RCC 7860 (cell line): ENCODE measurements at places on chromosomes 4 and X.
A peak's percentile ranks its signal among the peaks of the same experiment; 100 is the strongest.

- DNase-seq = no peak
Observed at GRCh38 chr4:84750960-84751283, 168.0 kb downstream of the CDS1 start.

- DNase-seq = no peak
Observed at GRCh38 chr4:156858071-156858470, 113.5 kb downstream of the PDGFC start.

DNA sequence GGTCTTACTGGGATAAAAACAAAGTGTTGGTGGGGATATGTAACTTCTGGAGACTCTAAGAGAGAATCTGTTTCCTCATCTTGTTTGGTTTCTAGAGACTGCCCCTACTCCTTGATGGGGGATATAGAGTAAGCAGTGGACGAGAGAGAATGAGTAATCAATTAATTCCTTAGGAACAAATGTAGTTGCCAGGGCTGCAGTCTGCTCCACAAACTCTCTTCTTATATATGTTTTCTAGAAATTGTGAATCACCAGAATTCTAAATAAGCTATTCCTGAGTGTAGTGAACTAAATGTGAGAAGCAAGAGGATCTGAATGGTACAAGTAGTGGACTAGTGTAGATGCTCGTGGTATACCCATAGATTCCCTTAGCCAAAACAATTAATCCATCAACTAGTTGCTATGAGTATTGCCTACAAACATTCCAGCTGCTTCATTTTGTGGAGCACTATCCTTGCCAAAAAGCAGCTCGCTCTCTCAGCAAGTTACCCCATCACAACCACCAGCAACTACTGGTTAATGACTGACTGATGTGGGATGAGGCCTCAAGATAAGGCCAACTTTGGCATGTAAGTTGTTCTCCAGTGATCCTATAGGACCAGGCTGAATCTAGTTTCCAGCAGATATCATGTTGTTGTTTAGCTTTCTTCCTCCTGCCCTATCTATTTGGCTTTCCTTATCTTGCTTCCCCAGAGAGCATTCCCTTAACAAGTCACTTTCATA lies 273.0 kb downstream of the SLC7A11 start:
- no peak for DNase-seq

- no peak for DNase-seq
Observed at GRCh38 chrX:40207626-40208025, 109.9 kb upstream of the BCOR start.

DNA sequence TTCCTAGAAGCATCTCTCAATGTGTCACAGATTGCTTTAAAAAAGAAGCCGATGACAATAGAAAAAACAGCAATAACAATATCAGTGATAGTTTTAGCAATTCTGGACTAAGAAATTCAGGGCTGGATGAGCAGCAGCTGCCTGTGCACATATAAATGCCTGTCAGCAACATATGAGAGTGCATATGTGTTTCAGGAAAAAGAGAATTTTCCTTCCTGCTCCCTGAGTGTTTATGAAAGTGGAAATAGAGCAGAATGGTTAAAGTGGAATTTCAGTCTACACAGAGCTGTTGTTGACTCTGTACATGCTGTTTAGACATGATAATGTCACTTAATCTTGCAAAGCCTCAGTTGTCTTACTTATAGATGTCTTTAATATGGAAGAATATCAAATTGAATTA lies 164.4 kb upstream of the PCDH7 start:
- no peak for DNase-seq

DNA sequence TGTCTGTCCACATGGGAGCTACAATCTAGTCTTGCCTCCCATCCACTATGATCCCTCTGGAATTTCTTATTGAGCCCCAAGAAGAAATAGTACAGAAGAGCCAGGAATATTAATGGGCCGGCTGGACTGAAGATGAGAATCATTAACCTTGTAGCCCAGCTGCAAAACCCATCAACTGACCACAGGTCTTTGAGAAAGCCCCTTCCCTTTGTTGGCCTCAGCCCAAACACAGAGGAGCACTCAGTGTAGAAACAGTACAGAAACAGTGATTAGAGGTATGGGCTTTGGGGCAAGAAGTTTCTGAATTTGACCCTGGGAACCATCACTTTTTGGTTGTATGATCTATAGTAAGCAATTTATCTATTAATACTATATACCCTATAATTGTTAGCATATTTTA lies 76.8 kb upstream of the RAB40AL start:
- no peak for DNase-seq

- DNase-seq = no peak
Observed at GRCh38 chrX:68807818-68808217, 21.0 kb upstream of the EFNB1 start.

DNA sequence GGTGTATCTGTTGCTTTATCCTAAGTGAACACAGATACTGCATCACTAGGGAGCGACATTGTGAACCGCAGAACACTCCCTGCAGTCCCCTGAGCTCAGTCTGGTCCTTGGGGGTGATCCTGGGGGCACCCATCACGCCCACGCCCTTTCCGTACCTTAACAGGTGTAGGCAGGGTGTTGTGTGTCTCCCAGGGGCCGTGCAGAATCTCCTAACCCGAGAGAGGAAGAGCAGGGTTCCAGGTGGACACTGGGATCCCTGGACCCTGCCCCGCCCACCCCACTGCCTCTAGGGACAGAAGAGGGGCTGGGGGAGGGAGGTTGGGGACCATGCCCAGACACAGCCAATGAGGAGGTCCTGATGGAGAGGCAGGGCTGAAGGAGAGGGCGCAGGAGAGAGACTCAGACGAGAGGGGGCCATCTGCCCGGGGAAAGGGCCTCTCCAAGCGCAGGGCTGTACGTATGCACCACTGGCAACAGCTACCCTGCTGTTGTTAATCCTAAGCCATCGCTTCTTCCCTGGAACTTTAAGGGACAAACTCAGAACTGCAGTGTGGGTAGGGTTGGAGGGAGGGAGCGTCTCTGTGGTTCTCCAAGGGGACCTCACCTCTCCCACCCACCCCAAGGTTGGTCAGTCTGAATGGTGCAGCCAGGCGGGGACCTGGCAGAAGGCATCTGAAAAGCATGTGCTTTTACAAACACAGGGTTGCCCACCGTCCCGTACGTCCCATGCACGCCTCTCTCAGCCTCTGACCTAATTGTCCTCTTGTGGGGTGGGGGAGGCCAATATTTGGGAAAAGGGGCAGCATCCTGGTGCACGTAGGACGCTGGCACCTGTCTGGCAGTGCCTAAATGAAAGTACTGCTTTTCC lies 2.5 kb downstream of the P2RY8 start:
- no peak for DNase-seq

- no peak for DNase-seq
Observed at GRCh38 chr4:13700021-13700857, 72.7 kb upstream of the BOD1L1 start.

DNA sequence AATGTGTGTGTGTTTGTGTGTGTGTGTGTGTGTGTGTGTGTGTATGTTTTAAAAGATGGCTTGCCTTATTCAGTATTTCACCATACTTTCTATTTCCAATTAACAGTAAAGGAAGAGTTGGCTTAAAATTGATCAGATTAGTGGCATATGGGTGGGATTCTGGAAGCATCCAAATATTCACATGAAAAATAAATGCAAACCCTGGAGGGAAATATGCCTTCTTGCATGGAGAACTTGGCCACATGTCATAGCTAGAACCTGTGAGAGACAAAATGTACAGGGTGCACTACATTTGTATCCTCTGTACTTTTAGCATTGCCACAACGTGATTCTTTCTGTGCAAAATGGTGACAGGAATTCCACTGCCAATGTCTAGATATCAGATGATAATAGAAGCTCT lies 589.6 kb downstream of the ZNF674 start:
- DNase-seq = no peak

DNA sequence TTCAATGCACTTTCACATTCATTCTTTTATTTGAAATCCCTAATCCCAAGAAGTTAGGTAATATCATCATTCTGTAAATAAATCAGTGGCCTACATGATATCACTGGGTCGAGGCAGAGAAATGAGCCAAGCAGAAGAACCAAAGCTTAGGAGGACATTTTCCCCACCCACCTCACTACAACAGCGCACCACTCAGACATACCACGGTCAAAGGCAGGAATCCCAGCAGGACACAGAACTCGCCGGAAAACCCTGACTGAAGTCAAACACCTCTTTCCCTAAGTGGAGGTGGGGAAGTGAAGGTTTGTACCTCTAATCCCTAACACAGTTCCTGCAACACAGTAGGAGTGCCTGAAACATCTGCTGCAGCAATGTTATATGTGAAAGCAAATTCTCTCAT lies 21.5 kb downstream of the RELL1 start:
- no peak for DNase-seq

GRCh38 chr4:119788349-119789266 lies 160.0 kb upstream of the PDE5A start:
- no peak for DNase-seq

GRCh38 chr4:140968371-140968770 lies 164.9 kb downstream of the RNF150 start:
- DNase-seq = no peak

DNA sequence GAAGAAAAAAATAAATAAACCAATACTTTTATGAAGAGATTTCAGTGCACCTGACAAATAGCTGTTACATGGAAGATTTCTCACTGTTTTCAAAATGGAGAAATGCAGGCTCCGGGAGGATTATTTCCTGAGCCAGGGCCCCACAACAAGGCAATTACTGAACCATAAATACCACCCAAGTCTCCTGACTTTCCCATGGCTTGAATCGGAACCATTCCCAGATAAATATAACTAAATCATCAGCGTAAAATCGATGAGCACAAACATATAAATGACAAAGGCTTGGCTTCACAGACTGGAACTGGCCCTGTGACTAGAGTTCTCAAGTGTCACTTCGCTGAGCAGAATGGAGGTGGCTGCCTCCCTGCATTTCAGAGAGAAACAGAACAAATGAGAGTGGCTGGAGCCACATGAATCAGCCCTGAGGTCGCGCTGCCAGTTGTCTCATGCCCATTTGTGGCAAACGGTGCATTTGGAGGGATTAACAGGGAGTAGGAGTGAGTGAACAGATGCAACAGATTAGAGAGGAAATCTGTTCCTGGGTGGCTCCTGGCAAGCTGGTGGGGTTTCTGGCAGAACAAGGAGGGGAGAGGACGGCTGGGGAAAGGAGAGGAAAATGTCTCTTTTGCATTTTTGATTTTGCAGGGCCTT lies 57.3 kb upstream of the STIM2 start:
- no peak for DNase-seq

- peak; percentile 4 for DNase-seq
Observed at GRCh38 chrX:19382555-19383145, 38.9 kb downstream of the PDHA1 start.

- no peak for DNase-seq
Observed at GRCh38 chrX:62931625-62932024, 419.5 kb downstream of the SPIN4 start.

DNA sequence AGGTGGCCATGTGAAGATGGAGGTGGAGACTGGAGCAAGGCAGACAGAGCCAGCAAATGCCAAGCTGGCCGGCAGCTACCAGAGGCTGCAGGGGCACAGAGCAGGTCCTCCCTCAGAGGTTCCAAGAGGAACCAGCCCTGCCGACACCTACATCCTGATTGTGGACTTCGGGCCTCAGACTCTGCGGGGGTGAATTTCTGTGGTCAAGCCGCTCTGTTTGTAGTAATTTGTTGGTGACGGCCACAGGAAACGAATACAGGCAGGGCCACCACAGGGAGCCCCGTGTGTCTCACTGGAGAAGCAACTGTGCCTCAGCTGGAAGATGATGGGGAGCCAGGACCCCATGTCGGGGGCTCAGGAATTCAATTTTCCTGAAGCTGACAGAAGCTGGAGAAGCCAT lies 28.3 kb downstream of the ZFYVE28 start:
- DNase-seq = peak; percentile 12

DNA sequence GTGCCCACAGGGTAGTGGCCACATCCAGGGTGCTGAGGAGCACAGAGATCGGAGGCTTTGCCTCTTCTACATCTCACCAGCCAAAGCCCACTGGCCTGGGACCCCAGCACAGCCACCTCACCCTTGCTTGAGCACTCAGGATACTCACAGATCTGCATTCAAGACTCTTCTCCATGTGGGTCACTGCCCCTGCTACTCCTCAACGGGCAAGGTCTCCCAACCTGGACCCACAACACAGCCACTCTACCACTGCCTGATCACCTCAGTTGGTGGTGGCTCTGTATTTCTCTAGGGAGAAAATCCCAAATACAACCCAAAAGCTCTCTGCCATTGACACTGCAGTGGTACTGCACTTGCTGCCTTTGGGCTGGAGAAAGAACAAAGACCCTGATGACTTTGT lies 190.3 kb upstream of the KLHL4 start:
- no peak for DNase-seq

GRCh38 chrX:13763489-13763888 lies 28.9 kb downstream of the OFD1 start:
- DNase-seq = no peak

DNA sequence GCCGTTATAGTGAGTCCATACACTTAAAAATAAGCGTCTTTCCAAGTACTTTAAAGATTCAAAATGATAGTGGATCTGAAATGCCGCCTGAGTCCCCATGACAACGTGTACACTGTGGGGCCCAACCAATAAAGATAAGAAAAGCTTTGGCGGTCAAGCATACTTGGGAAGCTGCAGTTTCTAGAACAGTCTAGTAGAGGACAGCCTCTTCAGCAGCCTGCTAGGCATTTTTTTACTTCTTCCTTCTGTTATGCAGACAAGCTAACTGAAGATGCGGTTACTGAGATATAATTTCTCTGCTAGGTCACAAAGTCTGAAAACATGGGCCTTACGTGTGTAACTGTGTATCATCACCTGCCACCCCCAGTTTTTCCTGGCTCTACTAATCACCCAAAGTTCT lies 402 bp upstream of the UPRT start:
- DNase-seq = no peak

DNA sequence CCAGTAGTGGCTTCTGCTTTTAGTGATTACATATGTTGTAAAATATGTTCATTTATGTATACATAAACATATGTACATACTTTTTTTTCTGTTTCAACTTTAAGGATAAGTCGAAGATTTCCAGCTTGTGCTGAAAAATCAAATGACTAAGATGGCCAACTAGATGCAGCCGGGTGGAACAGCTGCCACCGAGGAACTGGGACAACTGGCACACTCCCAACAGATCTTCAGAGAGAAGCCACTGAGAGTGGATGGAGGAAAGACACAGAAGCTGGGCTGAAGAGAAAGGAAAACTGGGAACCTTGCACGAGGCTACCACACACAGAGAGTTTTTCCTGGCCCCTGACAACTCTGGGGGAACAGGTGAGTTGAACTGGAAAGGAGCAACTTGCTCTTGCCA lies 207.5 kb downstream of the FAM47B start:
- no peak for DNase-seq

DNA sequence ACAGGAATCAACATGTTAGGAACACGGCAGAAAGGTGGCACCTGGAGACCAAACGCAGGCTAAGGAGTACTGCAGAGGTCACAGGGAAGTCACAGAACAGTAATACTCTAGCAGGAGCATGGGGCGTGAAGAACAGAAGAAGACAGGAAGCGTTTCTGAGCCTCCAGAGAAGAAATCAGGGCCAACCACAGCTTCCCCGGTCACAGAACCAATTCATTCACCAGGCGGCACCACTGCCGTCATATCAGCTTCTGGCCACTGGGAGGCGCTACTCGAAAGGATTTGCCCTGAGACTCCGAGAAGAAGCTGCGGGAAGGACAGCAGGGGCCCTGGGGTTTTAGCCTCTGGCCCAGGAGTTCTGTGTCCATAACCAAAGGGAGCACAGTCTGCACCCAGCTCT lies 78.0 kb upstream of the DRD5 start:
- DNase-seq = peak; percentile 21

- no peak for DNase-seq
Observed at GRCh38 chrX:31268359-31268758, 196.5 kb upstream of the FTHL17 start.

GRCh38 chr4:13601848-13602247 lies 25.7 kb downstream of the BOD1L1 start:
- no peak for DNase-seq
